Stimulated activated naive B cell treated with anti-CD40 and anti-IgM and Interleukin-4, amounts not matched to agents 10 μg/mL and 1 μg/mL and 100 μg/mL, for 72 hours (primary cell): ENCODE measurements at places on chromosomes 2 and 18.

- H3K27ac ChIP-seq: no peak overlapping the region
- H3K36me3 ChIP-seq: no peaks in the 10 kb centered on the region
- peaks cover 19% of the 10 kb centered on the region for H3K4me1 ChIP-seq
- no peak for DNase-seq
- no peak overlapping the region for H3K4me3 ChIP-seq
Observed at GRCh38 chr2:40034198-40034597, 255.1 kb upstream of the THUMPD2 start.

DNA sequence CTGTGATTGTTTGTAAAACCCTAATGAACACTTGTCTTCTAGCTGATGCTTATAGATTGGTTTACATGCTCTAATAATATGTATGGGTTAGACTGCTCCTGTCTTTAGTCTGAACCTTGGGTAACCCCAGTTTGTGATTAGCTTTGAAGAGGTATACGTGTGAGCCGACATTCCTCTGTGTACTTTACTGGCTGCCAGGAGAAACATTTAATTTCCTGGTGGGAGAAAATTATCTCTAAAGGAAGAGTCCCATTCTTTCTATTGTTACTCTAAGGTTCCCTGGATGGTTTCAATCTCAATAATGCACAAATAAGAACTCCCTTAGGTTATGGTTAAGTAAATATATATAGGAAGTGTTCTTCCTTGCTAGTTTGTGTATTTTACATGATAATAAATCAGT, 143.6 kb upstream of the ZSWIM2 start:
- no peaks in the 10 kb centered on the region for H3K27me3 ChIP-seq
- H3K36me3 ChIP-seq: no peaks in the 10 kb centered on the region

- H3K27ac ChIP-seq: no peak overlapping the region
- H3K36me3 ChIP-seq: no peaks in the 10 kb centered on the region
- DNase-seq: no peak
- H3K4me3 ChIP-seq: no peak overlapping the region
- no peaks in the 10 kb centered on the region for H3K4me1 ChIP-seq
Observed at GRCh38 chr2:78202366-78202765, 680.2 kb upstream of the LRRTM4 start.

DNA sequence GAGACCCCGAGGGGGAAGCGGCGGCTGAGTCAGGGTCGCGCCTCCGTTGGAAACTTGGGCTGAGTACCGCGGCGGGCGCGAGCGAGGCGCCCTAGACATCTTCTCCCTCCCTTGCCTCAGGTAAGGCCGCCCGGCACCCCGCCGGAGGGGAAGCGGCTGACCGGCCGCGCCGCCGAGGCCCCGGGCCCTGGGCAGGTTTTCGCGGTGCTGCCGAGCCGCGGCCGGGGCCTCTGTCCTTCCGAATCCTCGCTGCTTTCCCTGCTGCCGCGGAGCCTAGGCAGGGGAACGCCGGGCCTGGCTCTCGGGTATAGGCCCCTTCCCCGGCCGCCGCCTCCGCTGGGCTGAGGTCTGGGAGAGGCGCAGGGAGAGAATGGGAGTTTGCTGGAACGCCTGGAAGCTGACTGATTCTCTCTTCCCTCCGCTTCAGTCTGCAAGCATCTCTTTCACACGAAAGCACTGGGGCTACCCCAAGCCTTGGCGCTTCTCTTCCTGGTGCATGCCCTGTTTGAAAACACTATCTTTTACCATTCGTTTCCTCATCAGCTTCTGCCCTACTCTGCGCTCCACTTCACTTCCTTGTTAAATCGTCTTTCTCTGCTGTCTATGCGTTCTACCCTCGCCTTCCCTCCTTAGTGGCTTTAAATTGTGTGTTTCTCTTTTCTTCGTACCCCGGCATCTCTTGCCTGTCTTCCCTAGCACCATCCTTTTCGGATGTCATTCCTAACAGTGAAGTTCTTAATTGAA, 652 bp downstream of the PPM1B start:
- peak overlapping the region; percentile 99 for H3K27ac ChIP-seq
- H3K36me3 ChIP-seq: peaks cover 4% of the 10 kb centered on the region
- DNase-seq: peak; percentile 45

DNA sequence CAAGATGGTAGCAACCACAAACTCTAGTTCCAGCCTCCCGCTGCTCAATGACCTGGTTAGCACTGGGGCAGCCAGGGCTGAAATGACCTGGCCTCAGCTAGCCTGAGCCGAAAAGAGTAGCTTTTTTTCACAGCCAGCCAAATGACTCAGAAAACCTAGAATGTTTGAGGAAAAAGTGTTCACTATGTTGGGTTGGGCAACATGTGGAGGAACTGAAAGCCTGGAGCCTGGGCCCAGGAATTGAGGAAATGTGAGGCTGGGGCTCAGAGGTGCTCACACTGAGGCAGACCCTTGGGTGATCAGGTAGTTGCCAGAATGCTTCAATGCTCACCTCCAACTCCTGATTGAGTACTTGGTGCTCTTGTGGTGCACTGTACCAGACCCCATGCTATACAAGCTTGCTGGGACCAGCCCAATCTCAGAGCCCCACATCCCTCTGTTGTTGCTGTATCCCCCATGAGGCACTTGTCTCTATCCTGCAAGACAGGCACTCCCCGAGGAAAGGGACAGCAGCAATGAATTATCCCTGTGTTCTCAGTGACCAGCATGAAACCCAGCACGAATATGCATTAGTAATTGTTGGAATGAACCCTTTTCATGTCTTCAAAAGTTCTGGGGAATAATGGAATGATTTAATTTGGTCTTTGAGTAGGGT, 116.2 kb downstream of the USP34 start:
- H3K4me3 ChIP-seq: no peak overlapping the region
- no peaks in the 10 kb centered on the region for H3K27me3 ChIP-seq
- H3K36me3 ChIP-seq: peaks cover 41% of the 10 kb centered on the region
- no peak overlapping the region for H3K27ac ChIP-seq
- DNase-seq: no peak
- H3K4me1 ChIP-seq: peaks cover 23% of the 10 kb centered on the region

DNA sequence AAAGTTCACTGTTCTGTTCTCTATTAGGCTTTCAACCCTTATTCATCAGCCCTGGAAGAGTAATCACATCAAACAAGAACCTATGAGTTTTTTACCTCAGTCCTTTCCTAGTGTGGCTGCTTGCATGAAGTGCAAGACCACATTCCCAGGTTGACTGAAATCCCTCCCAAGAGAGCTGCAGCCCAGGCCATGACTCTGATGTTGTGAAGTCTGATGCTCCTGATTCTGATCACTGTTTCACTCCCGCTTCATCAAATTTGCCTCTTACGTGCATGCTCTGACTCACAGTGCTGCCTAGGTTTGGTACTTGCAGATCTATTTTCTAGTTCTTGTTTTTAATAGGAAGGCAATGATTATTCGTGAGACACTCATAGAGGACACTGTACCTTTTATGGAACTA, 58.2 kb upstream of the DSEL start:
- no peak for DNase-seq
- no peaks in the 10 kb centered on the region for H3K4me1 ChIP-seq
- H3K4me3 ChIP-seq: no peak overlapping the region
- peak overlapping the region; percentile 70 for H3K27ac ChIP-seq
- no peaks in the 10 kb centered on the region for H3K36me3 ChIP-seq

DNA sequence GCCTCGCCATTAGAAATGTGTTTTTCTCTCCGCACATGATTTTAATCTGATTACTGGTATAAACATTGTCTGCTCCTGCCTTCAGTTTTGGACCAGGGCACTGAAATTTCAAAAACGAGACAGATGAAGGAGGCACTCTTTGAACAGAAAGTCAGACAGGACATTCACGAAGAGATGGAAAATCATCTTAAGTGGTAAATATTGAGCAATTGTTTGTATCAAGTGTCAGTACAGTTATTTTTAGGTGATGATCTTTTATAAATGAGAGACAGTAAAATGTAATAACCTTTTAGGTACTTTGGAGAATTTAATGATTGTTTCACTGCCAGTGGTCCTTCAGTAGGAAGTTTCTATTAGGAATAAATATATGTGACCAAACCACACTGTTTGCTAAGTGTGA, 60.8 kb downstream of the CFAP221 start:
- DNase-seq: no peak
- H3K4me1 ChIP-seq: no peaks in the 10 kb centered on the region
- no peaks in the 10 kb centered on the region for H3K36me3 ChIP-seq
- H3K27ac ChIP-seq: no peak overlapping the region

DNA sequence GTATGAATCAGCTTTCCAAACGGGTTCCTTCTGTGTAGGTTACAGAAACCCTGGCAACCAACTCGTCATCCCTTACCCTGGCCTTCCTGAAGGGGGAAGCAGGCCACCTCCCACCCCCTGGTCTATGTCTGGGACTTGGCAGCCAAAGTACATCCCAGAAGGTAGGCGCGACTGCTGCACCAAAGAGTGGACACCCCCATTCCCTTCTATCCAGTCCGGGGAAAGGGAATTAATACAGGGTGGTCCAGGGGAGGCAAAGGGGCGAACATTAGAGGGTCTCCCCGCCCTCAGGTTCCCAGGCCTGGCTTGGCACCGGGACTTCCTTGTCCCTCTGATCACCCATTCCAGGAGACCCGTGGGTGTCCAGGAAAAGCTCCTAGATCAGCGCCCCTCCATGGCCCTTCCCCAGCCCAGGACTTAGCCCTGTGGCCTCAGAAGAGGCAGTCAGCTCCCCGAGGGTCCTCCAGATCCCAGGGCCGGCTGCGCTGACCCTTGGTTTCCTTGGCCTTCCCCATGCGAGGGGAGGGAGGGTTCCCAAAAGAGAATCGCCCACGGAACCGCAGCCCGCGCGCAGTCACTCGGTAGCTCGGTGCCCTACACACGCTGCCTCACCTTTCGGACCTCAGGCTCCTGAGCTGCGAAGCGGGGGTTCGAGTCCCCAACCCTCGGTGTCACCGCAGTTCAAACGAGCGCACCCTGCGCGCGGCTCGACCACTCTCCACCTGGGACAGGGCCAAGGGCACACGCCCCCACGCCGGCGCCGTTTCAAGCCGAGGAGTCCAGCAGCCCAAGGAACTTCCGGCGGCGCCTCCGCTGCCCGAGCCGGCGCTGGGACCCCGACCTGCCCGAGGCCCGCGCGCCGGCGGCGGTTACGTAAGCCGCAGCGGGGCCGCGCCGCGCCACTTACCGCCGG, at the start of gene PER2:
PER2 (minus strand) TSS at position 874 of the 913 bp plus-strand sequence. CDS start 10,674 bp downstream, outside the sequence.
- peak within 1 kb of the TSS; percentile 99 for H3K27ac ChIP-seq
- H3K4me3 ChIP-seq: peak within 1 kb of the TSS; percentile 96
- H3K36me3 ChIP-seq: peaks cover 3% of the 10 kb centered on the region
- H3K27me3 ChIP-seq: no peaks in the 10 kb centered on the region
- peak; percentile 15 for DNase-seq

GRCh38 chr2:95270541-95271081, 3.6 kb upstream of the PROM2 start:
- no peak overlapping the region for H3K27ac ChIP-seq
- H3K27me3 ChIP-seq: no peaks in the 10 kb centered on the region
- DNase-seq: no peak
- H3K4me1 ChIP-seq: no peaks in the 10 kb centered on the region
- no peak overlapping the region for H3K4me3 ChIP-seq

DNA sequence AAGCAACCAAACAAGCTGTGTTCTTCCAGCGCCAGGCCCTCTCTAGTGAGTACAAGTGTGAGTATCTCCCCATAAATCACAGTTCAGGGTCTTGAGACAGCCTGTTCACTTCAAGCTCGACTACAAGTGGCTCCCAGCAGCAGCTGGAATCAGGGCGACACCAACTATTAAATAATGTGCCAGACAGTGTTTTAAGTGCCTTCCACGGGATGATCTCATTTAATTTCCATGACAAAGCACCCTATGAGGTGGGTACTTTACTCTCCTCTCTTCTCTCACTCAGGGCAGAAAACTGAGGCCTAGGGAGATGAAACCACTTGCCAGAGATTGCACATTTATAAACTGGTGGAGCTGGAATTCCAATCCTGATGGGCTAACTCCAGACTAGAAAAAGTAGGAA, 2.6 kb upstream of the FAM136A start:
- no peak overlapping the region for H3K4me3 ChIP-seq
- H3K36me3 ChIP-seq: peaks cover 6% of the 10 kb centered on the region
- H3K27me3 ChIP-seq: no peaks in the 10 kb centered on the region
- DNase-seq: no peak

- no peaks in the 10 kb centered on the region for H3K4me1 ChIP-seq
- peaks cover 12% of the 10 kb centered on the region for H3K27me3 ChIP-seq
- no peak overlapping the region for H3K27ac ChIP-seq
- no peak for DNase-seq
Observed at GRCh38 chr2:98801286-98801685, 70.4 kb upstream of the MGAT4A start.

GRCh38 chr2:163527381-163527780, 208.4 kb downstream of the FIGN start:
- no peak overlapping the region for H3K4me3 ChIP-seq
- H3K4me1 ChIP-seq: peaks cover 1% of the 10 kb centered on the region
- H3K27me3 ChIP-seq: peaks cover 3% of the 10 kb centered on the region
- no peak for DNase-seq

GRCh38 chr18:34222307-34223163, 2.2 kb downstream of the NOL4 start:
- peaks cover 15% of the 10 kb centered on the region for H3K4me1 ChIP-seq
- H3K36me3 ChIP-seq: no peaks in the 10 kb centered on the region
- no peak for DNase-seq

GRCh38 chr2:85902496-85902895, 13.7 kb upstream of the ST3GAL5 start:
- H3K4me3 ChIP-seq: no peak overlapping the region
- H3K36me3 ChIP-seq: peaks cover 16% of the 10 kb centered on the region
- H3K27me3 ChIP-seq: no peaks in the 10 kb centered on the region
- DNase-seq: no peak
- no peaks in the 10 kb centered on the region for H3K4me1 ChIP-seq

- no peak for DNase-seq
- no peaks in the 10 kb centered on the region for H3K36me3 ChIP-seq
- no peak overlapping the region for H3K27ac ChIP-seq
- no peak overlapping the region for H3K4me3 ChIP-seq
Observed at GRCh38 chr2:16180631-16181030, 240.3 kb downstream of the MYCN start.

GRCh38 chr2:161995553-161996016, 78.4 kb downstream of the DPP4 start:
- no peak overlapping the region for H3K4me3 ChIP-seq
- peaks cover 17% of the 10 kb centered on the region for H3K27me3 ChIP-seq
- DNase-seq: no peak
- peaks cover 12% of the 10 kb centered on the region for H3K4me1 ChIP-seq

DNA sequence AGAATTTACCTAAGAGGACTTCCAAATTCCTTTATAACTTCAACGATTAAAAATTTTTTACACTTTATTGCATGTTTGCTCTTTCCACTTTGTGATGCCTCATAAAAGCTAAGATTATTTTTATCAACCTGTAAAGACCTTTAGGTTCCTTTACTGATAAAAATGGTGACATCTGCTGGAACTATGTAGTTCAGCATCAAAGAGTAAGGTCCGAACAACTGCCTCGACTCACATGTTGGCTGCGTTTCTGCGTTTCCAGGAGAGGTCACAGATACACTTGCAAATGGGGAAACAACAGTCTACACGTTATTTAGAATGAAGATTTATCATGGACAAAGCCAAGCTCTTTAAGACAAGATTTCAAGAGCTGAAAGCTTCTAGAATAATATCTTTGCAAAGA, 18.8 kb upstream of the TMX3 start:
- peaks cover 5% of the 10 kb centered on the region for H3K27me3 ChIP-seq
- no peak for DNase-seq
- no peak overlapping the region for H3K27ac ChIP-seq
- H3K4me1 ChIP-seq: peaks cover 1% of the 10 kb centered on the region
- no peak overlapping the region for H3K4me3 ChIP-seq

GRCh38 chr18:7288544-7288943, 57.7 kb downstream of the LRRC30 start:
- no peaks in the 10 kb centered on the region for H3K27me3 ChIP-seq
- H3K4me3 ChIP-seq: no peak overlapping the region
- H3K36me3 ChIP-seq: no peaks in the 10 kb centered on the region
- no peaks in the 10 kb centered on the region for H3K4me1 ChIP-seq
